ENCODE measurements at places on chromosomes 4 and X. TPM values are rescaled to one million over a fixed set of nuclear protein-coding genes. Genes with fewer than 3 reads are reported as not detected.

Gene SPATA4
- not detected for total RNA-seq

Gene FRMPD4
- 0.13 TPM for total RNA-seq

Gene KIAA1210
- not detected for total RNA-seq

Gene TENM3
- 0.13 TPM for total RNA-seq

Gene TBC1D9
- 32.0 TPM for total RNA-seq

Gene IL2
- total RNA-seq = not detected

Gene MAGEE2
- total RNA-seq = not detected

Gene GUCY1B1
- total RNA-seq = 5.5 TPM

Gene MMRN1
- total RNA-seq = 11.1 TPM

Gene SSX4
- total RNA-seq = not detected

Gene TRIM60
- not detected for total RNA-seq

Gene HDAC6
- total RNA-seq = 28.1 TPM

Gene POF1B
- not detected for total RNA-seq

Gene NAP1L3
- 18.6 TPM for total RNA-seq

Gene MTNR1A
- total RNA-seq = not detected

Gene IQCM
- not detected for total RNA-seq

Gene FAM47C
- total RNA-seq = not detected

Gene GAGE12F
- total RNA-seq = not detected

Gene CHRDL1
- total RNA-seq = not detected

Gene AREG
- not detected for total RNA-seq

Gene SMR3B
- total RNA-seq = not detected

Gene NEIL3
- 6.6 TPM for total RNA-seq

Gene UGT2A1
- 0.13 TPM for total RNA-seq

Gene HMX1
- not detected for total RNA-seq

Gene REPS2
- total RNA-seq = 0.37 TPM

Gene BCORL1
- total RNA-seq = 2.1 TPM

Gene PPP1R2C
- not detected for total RNA-seq

Gene SUPT20HL1
- under 0.01 TPM for total RNA-seq

Gene CCKAR
- 0.13 TPM for total RNA-seq

Gene BEX1
- not detected for total RNA-seq

Gene RTL3
- total RNA-seq = not detected

Gene MEPE
- total RNA-seq = not detected

Gene STARD8
- total RNA-seq = 3.2 TPM

Gene IL13RA2
- total RNA-seq = 451 TPM

Gene SLC9B2
- total RNA-seq = 20.6 TPM

Gene PNCK
- total RNA-seq = 0.06 TPM

Gene SUPT20HL2
- total RNA-seq = not detected

Measured in aortic smooth muscle cell (primary cell).